ENCODE measurements at places on chromosomes 4 and X.

GRCh38 chr4:44535981-44536380 lies 87.4 kb upstream of the KCTD8 start:
- H3K4me3 ChIP-seq, result no peak overlapping the region
- no peaks in the 10 kb centered on the region for H3K27me3 ChIP-seq
- no peak for DNase-seq
- no peaks in the 10 kb centered on the region for H3K36me3 ChIP-seq
- peaks cover 3% of the 10 kb centered on the region for H3K4me1 ChIP-seq

DNA sequence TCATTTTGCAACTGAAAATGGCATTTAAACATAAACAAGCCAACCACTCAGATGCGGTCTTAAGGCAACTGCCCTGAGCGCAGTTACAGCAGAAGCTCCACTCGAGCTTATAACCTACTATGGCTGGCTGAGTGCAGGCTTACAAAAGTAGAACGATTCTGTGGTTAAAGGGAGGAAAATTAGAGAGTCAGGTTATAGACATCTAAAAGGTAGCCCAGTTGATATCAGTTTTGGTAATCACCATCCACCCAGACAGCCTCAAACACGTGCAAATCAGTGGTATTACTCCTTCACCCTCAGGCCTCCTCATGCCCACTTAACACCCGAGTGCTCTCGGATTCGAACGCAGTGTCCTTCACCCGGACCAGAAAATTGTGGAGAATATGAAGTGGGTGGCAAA lies 3.1 kb downstream of the LEF1 start:
- H3K27me3 ChIP-seq, result peaks cover 96% of the 10 kb centered on the region
- H3K4me3 ChIP-seq, result no peak overlapping the region
- DNase-seq, result no peak
- H3K27ac ChIP-seq, result no peak overlapping the region
- no peaks in the 10 kb centered on the region for H3K36me3 ChIP-seq

GRCh38 chr4:16292585-16292984 lies 66.3 kb upstream of the TAPT1 start:
- no peaks in the 10 kb centered on the region for H3K27me3 ChIP-seq
- DNase-seq, result no peak
- H3K4me1 ChIP-seq, result peaks cover 11% of the 10 kb centered on the region
- no peak overlapping the region for H3K27ac ChIP-seq

- DNase-seq, result no peak
- no peak overlapping the region for H3K27ac ChIP-seq
- H3K4me1 ChIP-seq, result peaks cover 12% of the 10 kb centered on the region
- H3K4me3 ChIP-seq, result no peak overlapping the region
- no peaks in the 10 kb centered on the region for H3K27me3 ChIP-seq
- no peaks in the 10 kb centered on the region for H3K36me3 ChIP-seq
These were observed 60.3 kb downstream of the DLG3 start for GRCh38 chrX:70504772-70505450.

Data from GM23338 (cell line).